ENCODE measurements at places on chromosomes 5 and 9. TPM values are rescaled to one million over a fixed set of nuclear protein-coding genes. Genes with fewer than 3 reads are reported as not detected.

The UTP15 gene
- 57.4 TPM for total RNA-seq

The FOXI1 gene
- total RNA-seq: not detected

The SLIT3 gene
- total RNA-seq: 0.76 TPM

The PKD2L2 gene
- not detected for total RNA-seq

The GZMA gene
- total RNA-seq: 18.3 TPM

The SLC6A18 gene
- total RNA-seq: not detected

The TBCA gene
- 248 TPM for total RNA-seq

The CACFD1 gene
- 0.90 TPM for total RNA-seq

The PHF19 gene
- total RNA-seq: 174 TPM

The LCN9 gene
- not detected for total RNA-seq

The GHR gene
- total RNA-seq: not detected

The BARX1 gene
- 0.27 TPM for total RNA-seq

The GFI1B gene
- total RNA-seq: not detected

The FOXD4L5 gene
- total RNA-seq: 0.17 TPM

The PCDHB10 gene
- total RNA-seq: not detected

The CFAP90 gene
- not detected for total RNA-seq

The USP20 gene
- total RNA-seq: 52.2 TPM

The PCDHA13 gene
- total RNA-seq: not detected

The LECT2 gene
- not detected for total RNA-seq

The TMOD1 gene
- total RNA-seq: 1.2 TPM

The SEC61B gene
- total RNA-seq: 186 TPM

The MRRF gene
- total RNA-seq: 71.7 TPM

The MEIKIN gene
- not detected for total RNA-seq

The TXNDC8 gene
- total RNA-seq: not detected

The CARD9 gene
- 1.8 TPM for total RNA-seq

The MYMK gene
- total RNA-seq: not detected

The TLX3 gene
- total RNA-seq: not detected

The SLC46A2 gene
- not detected for total RNA-seq

The PCDHA10 gene
- not detected for total RNA-seq

The PDGFRB gene
- 2.1 TPM for total RNA-seq

The ZNF484 gene
- total RNA-seq: 6.4 TPM

The LCN12 gene
- total RNA-seq: 0.89 TPM

The IFNA2 gene
- total RNA-seq: not detected

The PFN3 gene
- total RNA-seq: not detected

The ADAMTS2 gene
- total RNA-seq: not detected

The SLC6A19 gene
- not detected for total RNA-seq

The GABRA6 gene
- not detected for total RNA-seq

The MTX3 gene
- total RNA-seq: 26.0 TPM

The LEAP2 gene
- 3.9 TPM for total RNA-seq

The TNC gene
- 2.0 TPM for total RNA-seq

The RNF183 gene
- not detected for total RNA-seq

The TMEFF1 gene
- total RNA-seq: 0.36 TPM

The CCL28 gene
- 10.7 TPM for total RNA-seq

The SURF1 gene
- 31.9 TPM for total RNA-seq

The WDR5 gene
- total RNA-seq: 62.9 TPM

The SNCAIP gene
- total RNA-seq: not detected

The CPEB4 gene
- total RNA-seq: 12.2 TPM

The TPPP gene
- total RNA-seq: 0.21 TPM

The C9orf72 gene
- 4.0 TPM for total RNA-seq

The PDE8B gene
- total RNA-seq: not detected

The ARHGEF39 gene
- 13.7 TPM for total RNA-seq

The SPINK13 gene
- total RNA-seq: not detected

The CCDC152 gene
- total RNA-seq: 13.4 TPM

The SPATA24 gene
- 2.9 TPM for total RNA-seq

The COL5A1 gene
- total RNA-seq: not detected

The TAF7 gene
- total RNA-seq: 58.0 TPM

The TSSK1B gene
- total RNA-seq: not detected

Data from activated CD8-positive, alpha-beta memory T cell treated with anti-CD3 and anti-CD28 coated beads for 36 hours (primary cell).